Heart left ventricle (tissue), 16 donors: ENCODE measurements at places on chromosomes 3 and 15. TPM values are rescaled to one million over a fixed set of nuclear protein-coding genes. Genes with fewer than 3 reads are reported as not detected.

Gene PLD1
- total RNA-seq: 59.7 TPM

GRCh38 chr3:112030901-112031300 lies 3.6 kb upstream of the TMPRSS7 start:
- H3K27ac ChIP-seq: no peak overlapping the region
- no peaks in the 10 kb centered on the region for H3K4me1 ChIP-seq
- H3K27me3 ChIP-seq: no peaks in the 10 kb centered on the region
- no peak overlapping the region for H3K4me3 ChIP-seq

GRCh38 chr3:178223876-178224275 lies 312.4 kb upstream of the KCNMB2 start:
- H3K4me3 ChIP-seq: no peak overlapping the region
- H3K27ac ChIP-seq: no peak overlapping the region
- no peaks in the 10 kb centered on the region for H3K27me3 ChIP-seq
- no peaks in the 10 kb centered on the region for H3K36me3 ChIP-seq
- DNase-seq: no peak

DNA sequence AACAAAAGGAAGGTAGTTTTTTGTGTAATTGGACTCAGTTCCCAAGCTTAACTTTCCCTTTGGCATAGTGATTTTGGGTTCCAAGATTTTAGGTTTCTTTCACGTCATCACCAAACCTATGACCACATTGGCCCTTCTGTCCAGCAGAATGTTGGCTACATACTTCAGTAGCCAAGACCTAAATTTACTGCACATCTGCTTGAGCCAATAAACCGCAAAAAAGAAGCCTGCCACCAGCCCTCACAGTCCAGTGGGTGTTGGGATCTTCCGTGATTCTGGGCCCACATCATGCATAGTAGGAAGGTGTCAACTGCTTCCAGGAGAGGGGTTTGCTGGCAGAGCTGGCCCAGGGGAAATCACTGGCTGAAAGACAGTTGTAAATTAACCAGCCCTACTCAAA lies 57.6 kb upstream of the LIPC start:
- DNase-seq: no peak
- no peak overlapping the region for H3K4me3 ChIP-seq
- H3K36me3 ChIP-seq: no peaks in the 10 kb centered on the region
- H3K27me3 ChIP-seq: no peaks in the 10 kb centered on the region
- no peaks in the 10 kb centered on the region for H3K4me1 ChIP-seq

DNA sequence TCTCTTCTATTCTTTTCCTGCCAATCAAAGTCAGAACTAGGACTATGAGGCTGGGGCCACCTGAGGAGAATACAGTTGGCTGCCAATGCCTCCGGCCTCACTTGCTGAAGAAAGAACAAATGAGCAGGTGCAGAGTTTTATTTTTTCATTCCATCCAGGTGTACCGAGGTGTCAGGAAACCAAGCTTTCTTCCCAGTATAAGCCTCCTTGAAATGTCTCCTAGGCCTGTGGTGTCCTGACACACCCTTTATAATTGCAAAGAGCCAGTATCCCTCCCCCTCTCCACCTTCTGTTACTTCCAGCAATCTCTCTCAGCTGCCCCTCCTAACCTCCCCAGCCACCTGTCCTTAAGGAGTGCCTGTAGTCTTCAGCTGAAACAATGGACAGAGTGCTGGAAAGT lies 127.9 kb downstream of the SLC9A9 start:
- no peaks in the 10 kb centered on the region for H3K36me3 ChIP-seq
- no peaks in the 10 kb centered on the region for H3K27me3 ChIP-seq
- H3K27ac ChIP-seq: no peak overlapping the region
- no peak overlapping the region for H3K4me3 ChIP-seq
- no peaks in the 10 kb centered on the region for H3K4me1 ChIP-seq
- DNase-seq: no peak

DNA sequence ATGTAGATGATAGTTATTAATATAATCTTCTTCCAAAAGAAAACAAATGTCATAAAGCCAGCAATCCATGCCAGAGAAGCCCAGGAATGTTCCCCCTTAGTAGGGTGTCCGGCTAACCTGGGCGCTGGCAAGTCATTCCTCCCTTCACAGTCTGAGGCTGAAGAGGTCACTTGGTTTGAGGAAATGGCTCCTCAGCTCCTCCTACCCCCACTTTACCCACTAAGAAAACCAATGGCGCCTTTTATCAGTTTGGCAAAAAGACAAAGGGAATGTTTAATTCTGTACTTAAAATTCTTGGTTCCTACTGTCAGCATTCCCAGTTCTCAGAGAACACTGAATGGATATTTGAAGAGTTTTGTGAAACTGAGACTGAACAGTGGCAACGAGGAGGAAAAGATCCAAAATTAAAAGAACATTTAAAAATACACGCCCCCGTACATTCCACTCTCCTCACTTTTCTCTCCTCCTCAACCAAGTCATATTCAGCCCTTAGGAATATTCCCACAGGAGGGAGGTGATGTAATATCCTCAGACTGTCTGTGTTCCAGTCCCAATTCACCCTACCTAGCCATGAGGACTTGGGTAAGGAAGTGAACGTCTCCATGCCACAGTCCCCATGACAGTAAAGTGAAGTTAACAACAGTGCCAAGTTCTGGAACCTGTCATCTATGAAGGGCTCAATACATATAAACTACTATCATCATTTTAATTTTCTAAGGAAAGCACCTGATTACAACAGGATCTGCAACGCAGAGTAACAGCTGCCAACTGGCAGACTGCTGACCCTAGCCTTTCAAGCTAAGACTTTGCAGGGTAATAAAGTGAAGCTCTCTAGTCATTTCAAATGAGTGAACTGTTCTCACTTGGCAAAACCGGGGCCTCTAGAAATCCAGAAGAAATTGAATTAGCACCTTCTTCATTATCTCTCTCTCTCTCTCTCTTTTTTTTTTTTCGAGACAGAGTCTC lies 234.5 kb upstream of the ICE2 start:
- H3K27me3 ChIP-seq: no peaks in the 10 kb centered on the region
- H3K36me3 ChIP-seq: no peaks in the 10 kb centered on the region
- DNase-seq: peak; percentile 15
- no peaks in the 10 kb centered on the region for H3K4me1 ChIP-seq
- H3K4me3 ChIP-seq: no peak overlapping the region
- H3K27ac ChIP-seq: peak overlapping the region; percentile 50

DNA sequence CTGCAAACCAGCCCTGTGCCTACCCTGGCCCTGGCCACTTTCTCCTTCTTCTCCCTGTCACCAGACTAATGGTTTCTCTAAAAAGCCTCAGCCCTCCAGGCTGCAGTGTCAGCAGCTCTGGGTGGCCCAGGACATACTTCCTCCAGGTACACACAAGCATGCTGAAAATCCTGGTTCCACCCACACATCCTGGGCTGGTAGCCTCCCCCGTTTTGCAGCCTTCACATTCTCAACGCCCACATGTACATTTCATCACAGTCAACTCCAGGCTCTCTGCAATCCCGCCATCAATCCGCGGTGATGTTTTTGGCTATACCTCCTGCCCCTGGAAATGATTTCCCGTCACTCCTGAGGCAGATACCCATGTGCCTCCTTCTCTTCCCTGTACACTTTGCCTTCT lies 59.4 kb downstream of the MAGEF1 start:
- no peak for DNase-seq
- H3K27ac ChIP-seq: no peak overlapping the region
- no peaks in the 10 kb centered on the region for H3K27me3 ChIP-seq
- H3K4me1 ChIP-seq: peaks cover 20% of the 10 kb centered on the region
- H3K4me3 ChIP-seq: no peak overlapping the region

- no peak overlapping the region for H3K27ac ChIP-seq
- H3K4me3 ChIP-seq: no peak overlapping the region
- peaks cover 28% of the 10 kb centered on the region for H3K36me3 ChIP-seq
- no peaks in the 10 kb centered on the region for H3K27me3 ChIP-seq
These were observed 6.0 kb downstream of the C3orf62 start for GRCh38 chr3:49271047-49271446.

DNA sequence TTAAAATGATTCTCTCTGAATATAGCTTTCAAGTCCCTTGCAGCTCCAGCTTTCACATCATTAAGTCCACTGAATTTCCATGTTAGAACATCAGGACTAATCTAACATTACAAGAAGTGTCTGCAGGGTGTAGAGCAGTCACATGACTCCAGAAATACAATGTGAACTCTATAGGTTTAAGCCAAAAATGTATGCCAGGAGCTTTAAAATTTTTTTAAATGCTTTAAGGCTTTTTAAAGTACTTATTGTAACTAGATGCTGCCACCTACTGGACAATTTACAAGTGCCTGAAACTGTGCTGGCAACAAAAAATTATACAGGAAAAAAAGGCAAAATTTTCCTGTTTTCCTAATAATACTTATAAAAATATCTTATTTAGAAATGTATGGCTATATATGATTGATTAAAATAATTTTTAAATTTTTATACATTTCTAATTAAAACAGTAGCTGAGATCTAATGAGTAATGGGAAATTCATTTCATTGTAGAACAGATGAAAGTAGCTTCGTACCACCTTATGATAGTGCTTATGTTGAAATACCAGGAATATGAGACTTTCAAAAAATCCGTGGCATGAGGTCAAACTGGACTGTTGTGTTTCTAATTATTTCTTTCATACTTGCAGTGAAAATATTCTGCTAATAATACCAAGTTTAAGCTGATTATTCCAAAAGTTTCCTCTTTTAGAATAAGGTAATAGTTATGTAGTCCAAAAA lies 25.7 kb downstream of the FSIP1 start:
- no peak for DNase-seq
- H3K36me3 ChIP-seq: no peaks in the 10 kb centered on the region
- H3K4me3 ChIP-seq: no peak overlapping the region
- H3K27ac ChIP-seq: no peak overlapping the region
- no peaks in the 10 kb centered on the region for H3K4me1 ChIP-seq

DNA sequence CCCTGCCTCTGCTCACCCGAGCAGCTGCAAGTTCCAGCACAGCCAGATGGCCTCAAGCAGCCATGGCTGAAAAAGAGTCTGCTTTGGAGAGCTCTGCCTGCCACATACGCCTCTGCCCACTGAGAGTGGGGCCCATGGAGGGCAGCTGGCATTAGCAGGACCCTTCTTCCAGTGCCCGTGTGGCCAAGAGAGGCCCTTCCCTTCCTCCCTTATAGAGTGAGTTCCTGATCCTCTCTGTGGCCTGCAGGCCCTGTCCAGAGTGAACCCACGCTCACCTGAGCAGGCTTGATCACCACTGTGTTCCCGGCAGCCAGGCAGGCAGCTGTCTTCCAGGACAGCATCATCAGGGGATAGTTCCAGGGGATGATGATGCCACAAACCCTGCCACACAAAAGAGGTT lies 41.4 kb upstream of the SLC41A3 start:
- H3K4me3 ChIP-seq: no peak overlapping the region
- peak; percentile 38 for DNase-seq
- H3K4me1 ChIP-seq: no peaks in the 10 kb centered on the region
- no peaks in the 10 kb centered on the region for H3K36me3 ChIP-seq

DNA sequence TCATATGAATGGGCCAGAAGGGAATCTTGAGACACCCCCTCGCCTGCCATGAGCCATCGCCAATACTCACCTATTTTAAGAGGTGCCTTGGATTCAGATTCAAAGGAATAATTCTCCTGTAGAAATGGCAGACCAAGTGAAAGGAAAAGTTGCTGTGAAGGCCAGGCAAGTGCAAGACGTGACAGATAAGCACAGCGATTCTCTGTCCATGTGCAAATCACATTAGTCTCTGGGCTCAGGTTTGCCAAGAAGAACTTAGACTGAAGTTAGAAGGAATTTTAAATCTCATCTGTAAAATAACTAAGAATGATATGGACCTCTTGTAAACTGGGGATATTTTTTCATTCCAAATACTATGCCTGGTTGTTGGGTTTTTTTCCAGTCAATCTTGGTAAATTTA lies 173.6 kb downstream of the UACA start:
- no peak overlapping the region for H3K4me3 ChIP-seq
- no peak for DNase-seq
- H3K27me3 ChIP-seq: peaks cover 15% of the 10 kb centered on the region
- H3K4me1 ChIP-seq: no peaks in the 10 kb centered on the region
- H3K27ac ChIP-seq: no peak overlapping the region

GRCh38 chr3:141738891-141739363 lies 829 bp downstream of the RNF7 start:
- DNase-seq: no peak
- peaks cover 35% of the 10 kb centered on the region for H3K4me1 ChIP-seq
- peaks cover 15% of the 10 kb centered on the region for H3K36me3 ChIP-seq

DNA sequence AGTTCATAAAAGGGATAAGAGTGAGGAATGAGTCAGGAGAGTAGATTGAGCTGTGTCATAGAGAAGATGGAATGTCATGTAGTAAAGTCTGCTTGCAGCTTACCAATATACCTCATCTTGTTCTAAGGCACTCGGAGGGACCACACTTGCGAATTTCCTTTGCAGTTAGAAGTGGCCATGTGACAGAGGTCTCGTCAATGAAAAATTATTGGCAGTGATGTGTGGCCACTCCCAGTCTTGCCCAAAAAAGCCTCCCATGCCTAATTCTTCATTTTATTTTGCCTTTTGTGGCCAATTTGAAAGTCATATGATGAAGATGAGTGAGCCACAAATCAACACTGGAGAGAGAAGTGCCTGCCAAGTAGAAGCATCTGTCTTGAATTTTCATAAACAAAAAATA lies 465.6 kb upstream of the ZNF385D start:
- H3K4me3 ChIP-seq: no peak overlapping the region
- H3K27me3 ChIP-seq: no peaks in the 10 kb centered on the region
- H3K27ac ChIP-seq: no peak overlapping the region
- no peaks in the 10 kb centered on the region for H3K4me1 ChIP-seq
- H3K36me3 ChIP-seq: no peaks in the 10 kb centered on the region

- H3K36me3 ChIP-seq: no peaks in the 10 kb centered on the region
- peaks cover 5% of the 10 kb centered on the region for H3K4me1 ChIP-seq
- no peak overlapping the region for H3K27ac ChIP-seq
- H3K4me3 ChIP-seq: no peak overlapping the region
These were observed 25.9 kb downstream of the PLD1 start for GRCh38 chr3:171784387-171784786.

DNA sequence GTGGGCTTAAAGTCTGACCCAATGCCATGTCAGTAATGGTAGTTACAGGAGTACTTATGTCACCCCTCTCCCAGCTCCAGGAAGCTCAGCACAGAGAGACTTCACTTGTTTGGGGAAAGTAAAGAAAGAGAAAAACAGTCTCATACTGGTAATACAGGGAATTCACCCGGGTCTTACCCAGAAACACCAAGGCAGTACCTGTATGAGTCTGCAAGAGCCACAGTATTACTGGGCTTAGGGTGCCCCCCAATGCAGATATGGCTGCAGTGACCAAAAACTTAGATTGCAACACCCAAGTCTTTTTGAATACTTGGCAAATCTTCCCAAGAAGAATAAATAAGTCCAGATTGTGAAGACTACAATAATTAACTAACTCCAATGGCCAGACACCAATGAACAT lies 622.1 kb downstream of the IGSF11 start:
- H3K36me3 ChIP-seq: no peaks in the 10 kb centered on the region
- H3K27me3 ChIP-seq: no peaks in the 10 kb centered on the region
- no peaks in the 10 kb centered on the region for H3K4me1 ChIP-seq
- H3K27ac ChIP-seq: no peak overlapping the region
